Glomerular endothelial cell (primary cell): ENCODE measurements at places on chromosomes 12 and 14.

- DNase-seq: no peak
Measured at GRCh38 chr12:5636907-5637306, 205.0 kb downstream of the NTF3 start.

DNA sequence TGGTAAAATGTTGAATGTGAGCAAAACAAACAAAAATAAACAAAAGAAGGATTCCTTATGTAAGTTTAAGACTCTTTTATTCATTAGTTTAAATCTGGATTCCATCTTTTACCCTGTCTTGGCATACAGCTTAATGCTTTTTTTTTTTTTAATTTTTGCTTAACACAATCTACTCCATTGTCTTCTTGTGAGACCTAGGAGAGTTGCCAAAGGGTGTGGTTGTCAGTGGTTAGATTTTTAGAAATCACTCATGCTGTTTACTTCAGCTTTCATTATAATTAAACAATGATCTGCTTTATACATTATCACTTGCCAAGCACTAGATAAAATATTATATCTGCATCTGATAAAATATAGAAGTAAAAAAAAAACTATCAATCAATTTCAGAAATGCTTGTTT lies 77.7 kb upstream of the KITLG start:
- no peak for DNase-seq

DNA sequence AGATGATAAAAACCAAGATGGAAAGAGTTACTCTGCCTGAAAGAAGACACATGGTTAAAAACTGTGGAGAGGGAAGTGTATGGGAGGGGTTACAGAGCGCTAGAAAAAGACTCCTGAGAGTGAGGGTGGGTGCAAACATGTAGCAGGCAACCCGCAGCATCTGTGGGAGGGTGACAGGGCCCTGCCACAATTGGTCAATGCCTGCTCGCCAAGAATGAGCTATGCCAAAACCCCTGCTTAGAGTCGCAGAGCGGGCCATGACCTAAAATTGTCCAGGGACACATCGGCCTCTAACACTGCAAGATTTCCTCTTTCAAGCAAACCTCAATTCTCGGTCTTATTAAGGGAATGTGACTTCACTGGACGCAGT lies 700 bp downstream of the PRKAG1 start:
- no peak for DNase-seq

GRCh38 chr12:74889073-74889472 lies 320.6 kb downstream of the KCNC2 start:
- no peak for DNase-seq

GRCh38 chr14:74892745-74893144 lies 11.0 kb downstream of the DLST start:
- no peak for DNase-seq
